ENCODE measurements at places on chromosomes 11 and 22.

GRCh38 chr11:394858-395655 is 1.0 kb downstream of the PKP3 start:
- peaks cover 22% of the 10 kb centered on the region for H3K4me1 ChIP-seq
- H3K27ac ChIP-seq = no peak overlapping the region
- peaks cover 10% of the 10 kb centered on the region for H3K27me3 ChIP-seq
- no peak for DNase-seq
- H3K36me3 ChIP-seq = no peaks in the 10 kb centered on the region

- no peaks in the 10 kb centered on the region for H3K4me1 ChIP-seq
- no peak for DNase-seq
- H3K36me3 ChIP-seq = peaks cover 2% of the 10 kb centered on the region
- no peaks in the 10 kb centered on the region for H3K27me3 ChIP-seq
- no peak overlapping the region for H3K27ac ChIP-seq
Observed at GRCh38 chr11:118462178-118462577, 25.9 kb downstream of the KMT2A start.

DNA sequence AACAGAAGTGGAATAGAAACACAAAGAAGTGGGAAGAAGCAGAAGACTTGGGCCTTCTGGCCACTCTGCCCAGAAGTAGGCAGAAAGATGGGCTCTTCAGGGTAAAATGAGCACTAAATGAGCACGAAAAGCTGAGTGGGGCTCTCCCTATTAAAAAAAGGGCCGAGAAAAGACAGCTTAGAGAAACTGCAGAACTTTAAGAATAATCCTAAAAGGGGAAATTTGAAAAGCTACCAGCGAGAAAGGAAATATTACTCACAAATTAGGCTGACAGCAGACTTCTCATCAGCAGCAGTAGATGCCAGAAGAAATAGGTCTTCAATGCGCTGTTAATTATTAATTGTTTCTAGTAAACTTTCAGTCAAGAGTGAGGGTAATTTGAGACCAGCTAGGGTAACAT is 78.2 kb downstream of the UVRAG start:
- peaks cover 2% of the 10 kb centered on the region for H3K36me3 ChIP-seq
- H3K4me3 ChIP-seq = no peak overlapping the region
- no peak overlapping the region for H3K27ac ChIP-seq
- no peaks in the 10 kb centered on the region for H3K4me1 ChIP-seq
- no peaks in the 10 kb centered on the region for H3K27me3 ChIP-seq

DNA sequence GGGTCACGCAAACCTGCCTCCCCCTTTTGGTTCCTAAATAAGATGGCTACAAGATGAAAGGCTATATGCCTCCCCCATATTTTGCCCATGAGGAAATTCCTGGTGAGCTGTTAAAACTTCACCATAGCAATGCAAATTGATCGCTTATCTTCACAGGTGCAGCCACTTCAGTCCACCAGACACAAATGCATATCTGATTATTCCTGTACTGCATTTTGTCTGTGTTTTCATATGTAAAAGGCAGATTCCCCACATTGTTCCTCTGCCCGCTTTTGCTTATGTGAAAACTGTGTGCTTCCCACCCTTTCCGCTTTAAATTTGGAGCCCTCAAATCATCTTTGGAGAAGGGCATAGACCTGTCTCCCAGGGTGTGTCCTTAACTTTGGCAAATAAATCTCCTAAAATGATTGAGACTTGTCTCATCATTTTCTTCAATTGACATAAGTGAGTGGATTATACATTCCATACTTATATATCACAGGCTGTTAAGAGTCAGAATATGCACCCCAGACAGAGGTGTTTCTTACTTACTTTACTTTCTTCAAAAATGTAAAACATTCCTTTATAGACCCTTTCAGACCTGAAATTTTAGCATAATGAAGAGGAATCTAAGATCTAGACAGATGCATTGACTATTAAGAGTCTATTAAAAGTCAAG is 116.4 kb downstream of the CASP12 start:
- no peak overlapping the region for H3K4me3 ChIP-seq
- no peaks in the 10 kb centered on the region for H3K27me3 ChIP-seq
- H3K36me3 ChIP-seq = no peaks in the 10 kb centered on the region
- H3K27ac ChIP-seq = no peak overlapping the region
- no peak for DNase-seq

DNA sequence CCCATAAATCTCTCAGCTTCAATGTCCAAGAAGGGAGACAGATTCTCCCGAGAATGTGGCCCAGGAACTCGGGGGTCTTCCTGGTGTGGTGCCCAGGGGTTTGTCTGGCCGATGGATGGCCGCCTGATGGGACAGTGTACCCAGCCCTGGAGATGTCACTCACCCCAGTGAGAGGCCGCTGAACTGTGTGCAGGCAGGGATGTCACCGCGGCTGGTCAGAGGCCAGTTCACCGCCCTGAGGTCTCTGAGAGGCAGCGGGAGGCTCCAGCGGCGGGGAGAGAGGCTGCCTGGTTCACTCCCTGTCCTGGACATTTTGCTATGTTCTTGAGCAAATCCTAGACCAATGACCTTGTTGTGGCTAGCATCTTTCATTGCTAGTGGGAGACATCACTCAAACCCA is 1349.5 kb downstream of the BRD1 start:
- H3K27ac ChIP-seq = no peak overlapping the region
- H3K36me3 ChIP-seq = no peaks in the 10 kb centered on the region
- H3K4me3 ChIP-seq = no peak overlapping the region
- DNase-seq = no peak
- H3K4me1 ChIP-seq = no peaks in the 10 kb centered on the region
- H3K27me3 ChIP-seq = no peaks in the 10 kb centered on the region

Measured in IMR-90 (cell line).